ENCODE measurements at places on chromosomes 7 and 10.

GRCh38 chr7:127152423-127152822 lies 100.3 kb downstream of the GRM8 start:
- DNase-seq: no peak

DNA sequence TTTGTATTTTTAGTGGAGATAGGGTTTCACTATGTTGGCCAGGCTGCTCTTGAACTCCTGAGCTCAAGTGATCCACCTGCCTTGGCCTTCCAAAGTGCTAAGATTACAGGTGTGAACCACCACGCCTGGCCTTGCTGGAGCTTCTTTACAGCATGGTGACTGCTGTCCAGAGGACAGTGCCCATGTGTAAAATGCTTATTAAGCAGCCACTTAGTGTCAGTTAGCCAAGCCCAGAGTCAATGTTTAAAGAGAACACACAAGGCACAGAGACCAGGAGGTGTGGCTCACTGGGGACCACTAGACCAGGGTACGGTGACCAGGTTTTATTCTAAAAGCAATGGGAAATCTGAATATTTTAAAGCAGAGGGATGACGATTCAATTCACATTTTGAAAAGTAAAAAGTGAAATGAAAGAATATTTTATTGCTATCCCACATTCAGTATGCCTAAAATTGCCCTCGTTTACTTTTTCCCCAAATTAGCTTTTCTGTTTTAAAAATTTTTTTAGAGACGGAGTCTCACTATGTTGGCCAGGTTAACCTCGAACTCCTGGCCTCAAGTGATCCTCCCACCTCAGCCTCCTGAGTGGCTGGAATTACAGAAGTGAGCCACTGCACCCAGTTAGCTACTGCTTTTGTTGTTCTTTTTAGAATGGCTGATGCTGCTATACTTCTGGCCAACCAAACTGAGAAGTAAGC lies 172.8 kb downstream of the NRP1 start:
- DNase-seq: no peak

GRCh38 chr7:137074391-137075030 lies 206.1 kb downstream of the CHRM2 start:
- DNase-seq: no peak

DNA sequence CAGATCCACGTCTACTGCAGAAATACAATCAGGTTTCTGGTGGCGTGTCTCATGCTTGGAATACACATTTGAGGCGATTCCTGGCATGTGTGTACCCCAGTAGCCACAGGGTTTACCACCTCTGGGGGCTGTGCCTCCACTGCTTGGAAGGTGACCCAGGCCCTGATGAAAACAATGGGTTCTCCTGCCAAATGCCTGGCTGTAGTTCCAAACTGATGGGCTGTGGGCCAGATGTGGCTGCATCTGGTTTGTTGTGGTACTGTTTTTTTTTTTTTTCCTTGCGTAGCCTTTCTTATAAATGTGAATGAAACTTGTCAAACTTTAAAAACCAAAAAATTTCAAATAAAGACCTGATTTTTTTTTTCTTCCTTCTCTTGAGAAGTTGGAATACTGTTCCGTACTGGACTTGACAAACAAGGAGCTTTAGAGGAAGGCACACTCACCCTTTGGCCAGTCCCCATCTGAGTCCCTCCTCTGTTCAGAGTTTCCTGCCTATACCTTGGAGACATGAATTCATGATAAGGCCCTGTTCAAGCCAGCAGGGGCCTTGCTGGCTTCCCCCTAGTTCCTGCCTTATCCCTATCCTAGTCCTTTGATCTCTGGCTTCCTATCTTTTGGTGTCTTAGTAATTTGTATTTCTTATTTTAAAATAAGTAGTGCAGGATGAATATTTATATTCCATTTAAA lies 217.1 kb downstream of the PHTF2 start:
- no peak for DNase-seq

DNA sequence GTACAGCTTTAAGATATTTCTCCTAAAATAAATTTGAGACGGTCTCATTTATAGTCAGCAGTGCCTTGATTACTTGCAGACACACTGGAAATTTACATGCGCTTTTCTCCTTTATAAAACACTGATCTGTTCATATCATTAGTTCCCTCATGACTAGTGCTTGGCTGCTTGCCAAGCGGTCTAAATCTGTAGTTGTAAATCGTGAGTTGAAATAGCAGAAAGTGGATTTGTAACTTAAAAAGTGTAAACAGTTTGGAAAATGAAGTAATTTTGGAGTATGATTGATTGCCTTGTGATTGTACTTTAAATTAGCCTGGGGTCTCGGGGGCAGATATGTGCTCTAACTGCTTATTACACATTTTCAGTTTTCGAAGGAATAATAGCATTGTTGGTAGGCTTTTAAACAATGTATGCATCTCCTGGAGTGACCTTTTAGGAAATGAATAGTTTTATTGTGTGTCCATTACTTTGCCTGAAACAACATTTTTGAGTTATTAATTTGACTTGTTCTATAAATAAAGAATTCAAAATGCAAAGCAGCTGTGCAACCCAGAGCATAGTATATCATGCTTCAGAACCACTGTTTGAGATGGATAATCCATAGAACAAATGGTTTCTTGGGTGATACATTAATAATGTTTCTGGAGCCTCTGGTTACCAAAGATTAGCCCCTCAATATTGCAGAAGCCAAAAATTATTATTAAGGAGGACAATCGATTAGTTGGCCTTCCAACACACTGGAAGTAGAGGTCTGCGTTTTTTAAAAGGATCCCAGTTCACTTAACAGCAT lies 73.3 kb downstream of the ARID5B start:
- no peak for DNase-seq

DNA sequence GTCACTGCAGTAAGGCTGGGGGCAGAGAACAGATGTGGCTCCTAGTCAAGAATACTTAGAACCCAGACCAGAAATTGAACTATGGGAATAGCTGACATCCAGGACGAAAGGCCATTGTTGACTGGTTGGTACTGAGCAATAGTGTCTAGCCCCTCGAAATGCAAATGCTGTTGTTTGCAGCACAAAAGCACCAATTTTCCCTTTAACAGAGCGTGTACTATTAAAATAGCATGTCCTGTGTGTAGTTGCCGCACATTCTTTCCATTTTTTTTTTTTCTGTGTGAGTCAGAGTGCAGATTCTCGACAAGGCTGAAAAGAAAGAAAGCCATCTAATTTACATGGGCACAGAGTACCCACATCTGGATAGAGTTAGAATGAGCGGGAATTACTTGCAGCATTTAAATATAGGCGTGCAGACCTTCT lies 302.4 kb downstream of the PTEN start:
- peak; percentile 81 for DNase-seq

GRCh38 chr10:129851941-129852640 lies 112.0 kb downstream of the EBF3 start:
- no peak for DNase-seq

DNA sequence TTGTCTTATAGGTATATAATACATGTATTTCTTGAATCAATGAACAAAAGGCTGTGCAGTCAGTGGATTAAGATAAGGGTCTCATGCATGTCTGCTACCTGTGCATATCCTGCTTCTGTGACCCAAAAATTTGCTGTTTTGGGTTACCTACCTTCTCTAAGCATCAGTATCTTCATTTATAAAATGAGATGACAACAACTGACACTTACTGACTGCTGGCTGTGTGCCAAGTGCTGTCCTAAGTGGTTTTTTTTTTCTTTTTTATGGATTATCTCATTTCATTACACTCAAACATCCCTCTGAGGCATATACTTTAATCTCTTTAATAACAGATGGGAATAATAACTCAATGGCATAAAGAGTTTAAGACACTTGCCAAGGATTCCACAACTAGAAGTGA lies 2.1 kb downstream of the PDK4 start:
- DNase-seq: no peak

DNA sequence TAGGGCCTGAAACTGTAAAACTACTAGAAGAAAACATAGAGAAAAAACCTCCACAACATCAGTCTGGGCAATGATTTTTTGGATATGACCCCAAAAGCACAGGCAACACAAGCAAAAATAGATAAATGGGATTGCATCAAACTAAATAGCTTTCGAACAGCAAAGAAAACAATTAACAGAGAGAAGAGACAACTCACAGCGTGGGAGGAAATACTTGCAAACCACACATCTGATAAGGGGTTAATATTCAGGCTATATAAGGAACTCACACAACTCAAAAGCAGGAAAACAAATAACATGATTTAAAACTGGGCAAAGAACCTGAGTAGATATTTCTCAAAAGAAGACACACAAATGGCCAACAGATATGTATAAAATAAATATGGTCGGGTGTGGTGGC lies 7.7 kb upstream of the GSTK1 start:
- no peak for DNase-seq

DNA sequence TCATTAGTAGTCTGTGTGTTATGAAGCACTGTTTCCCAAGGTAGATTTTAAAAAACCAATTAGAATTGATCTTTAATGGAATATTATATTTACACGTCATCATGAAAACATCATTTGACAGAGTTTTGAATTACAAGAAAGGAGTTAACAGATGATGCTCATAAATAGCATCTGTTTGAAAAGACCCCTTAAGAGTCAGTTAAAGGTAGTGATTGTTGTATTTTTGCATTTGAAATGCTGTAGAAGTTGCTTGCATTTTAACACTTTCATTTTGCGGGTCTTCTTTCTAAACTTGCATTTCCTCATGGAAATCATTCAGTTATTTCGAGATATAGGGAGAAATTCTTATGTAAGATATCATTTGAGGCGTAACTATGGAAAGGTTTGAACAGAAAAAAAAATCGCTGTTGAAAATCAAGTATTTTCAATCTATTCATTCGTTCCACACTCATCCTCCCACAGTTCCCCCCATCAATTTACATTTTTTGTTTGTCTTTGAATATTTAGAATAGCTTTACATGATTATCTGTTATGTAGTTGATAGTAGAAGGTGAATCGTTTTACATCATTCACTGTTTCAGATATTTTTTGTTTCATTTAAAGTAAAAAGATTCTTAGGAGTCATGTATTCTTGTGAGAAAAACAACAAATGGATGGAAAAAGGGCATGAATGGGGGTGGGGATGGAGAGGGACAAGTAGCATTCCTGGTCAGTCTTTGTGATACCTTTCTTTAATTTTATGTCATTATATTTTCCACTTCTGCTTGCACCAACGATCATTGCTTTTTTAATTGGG lies 3.0 kb upstream of the SKIDA1 start:
- DNase-seq: no peak

DNA sequence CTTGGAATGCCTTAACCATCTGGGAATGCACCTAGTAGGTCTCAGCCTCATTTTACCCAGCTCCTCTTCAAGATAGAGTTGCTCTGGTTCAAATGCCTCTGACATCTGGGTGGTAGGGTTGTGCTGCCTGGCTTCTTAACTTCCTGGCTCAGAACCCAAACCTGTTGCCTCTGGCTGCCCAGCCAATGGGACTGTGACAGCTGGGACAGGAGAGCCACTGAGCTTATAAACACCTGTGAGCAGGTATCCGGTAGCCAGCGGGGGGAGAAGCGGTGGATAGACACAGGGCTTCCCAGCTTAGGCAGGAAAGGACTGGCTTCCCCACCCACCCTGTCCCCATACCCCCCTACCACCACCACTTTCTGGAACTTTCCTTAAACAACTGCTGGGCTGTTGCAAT lies 115.8 kb upstream of the CARD11 start:
- DNase-seq: no peak

GRCh38 chr10:112789248-112789647 lies 160.8 kb upstream of the TCF7L2 start:
- DNase-seq: no peak

DNA sequence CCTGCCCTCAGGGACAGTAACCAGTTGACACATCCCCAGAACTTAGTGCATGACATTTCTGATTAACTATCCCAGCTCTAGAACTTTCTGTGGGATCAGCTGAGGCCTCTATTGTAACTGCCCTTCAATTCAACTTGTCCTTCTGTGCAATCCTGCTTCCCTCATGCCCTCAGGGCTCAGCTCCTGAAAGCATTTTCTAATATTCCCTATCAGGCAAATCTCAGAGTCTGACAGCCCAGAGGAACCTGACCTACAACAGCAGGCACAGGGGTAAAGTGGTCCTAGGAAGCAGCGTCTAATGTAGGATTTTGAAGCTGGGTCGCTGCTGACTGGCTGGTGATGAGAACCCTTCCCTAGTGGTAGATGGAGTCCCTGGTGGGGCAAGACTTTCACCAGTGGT lies 13.6 kb upstream of the STN1 start:
- no peak for DNase-seq

- DNase-seq: no peak
These were observed 23.1 kb downstream of the THNSL1 start for GRCh38 chr10:25039531-25039930.

DNA sequence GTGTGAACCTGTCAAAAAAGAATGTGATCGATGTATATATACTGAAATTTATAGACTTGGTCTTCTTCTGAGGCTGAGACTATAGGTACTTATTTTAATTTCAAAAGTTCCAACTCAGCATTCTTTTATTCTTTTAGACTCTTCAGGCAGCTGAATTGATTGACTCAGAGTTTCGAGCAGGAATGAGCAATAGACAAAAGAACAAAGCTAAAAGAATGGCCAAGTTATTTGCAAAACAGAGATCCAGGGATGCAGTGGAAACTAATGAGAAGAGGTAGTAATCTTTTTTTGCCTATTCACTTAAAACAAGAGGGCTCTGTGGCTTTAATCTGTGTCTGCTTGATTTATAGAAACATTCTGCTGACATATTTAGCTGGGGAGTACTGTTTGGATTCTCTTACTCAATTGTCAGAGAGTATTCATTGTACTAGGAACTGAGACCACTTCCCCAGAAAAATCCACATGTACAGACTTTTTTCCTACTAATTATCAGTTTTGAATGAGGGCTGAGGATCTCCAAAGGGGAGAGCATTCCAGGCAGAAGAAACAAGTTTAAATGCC lies 30.1 kb downstream of the BTAF1 start:
- DNase-seq: no peak

GRCh38 chr7:106947244-106947728 lies 82.2 kb downstream of the PIK3CG start:
- DNase-seq: peak; percentile 31

- no peak for DNase-seq
These were observed 5.0 kb upstream of the TSPAN15 start for GRCh38 chr10:69446229-69446628.
